Naive B cell (primary cell): ENCODE measurements at places on chromosomes 7 and 10. TPM values are rescaled to one million over a fixed set of nuclear protein-coding genes. Genes with fewer than 3 reads are reported as not detected.
A peak's percentile ranks its signal among the peaks of the same experiment; 100 is the strongest.

DNA sequence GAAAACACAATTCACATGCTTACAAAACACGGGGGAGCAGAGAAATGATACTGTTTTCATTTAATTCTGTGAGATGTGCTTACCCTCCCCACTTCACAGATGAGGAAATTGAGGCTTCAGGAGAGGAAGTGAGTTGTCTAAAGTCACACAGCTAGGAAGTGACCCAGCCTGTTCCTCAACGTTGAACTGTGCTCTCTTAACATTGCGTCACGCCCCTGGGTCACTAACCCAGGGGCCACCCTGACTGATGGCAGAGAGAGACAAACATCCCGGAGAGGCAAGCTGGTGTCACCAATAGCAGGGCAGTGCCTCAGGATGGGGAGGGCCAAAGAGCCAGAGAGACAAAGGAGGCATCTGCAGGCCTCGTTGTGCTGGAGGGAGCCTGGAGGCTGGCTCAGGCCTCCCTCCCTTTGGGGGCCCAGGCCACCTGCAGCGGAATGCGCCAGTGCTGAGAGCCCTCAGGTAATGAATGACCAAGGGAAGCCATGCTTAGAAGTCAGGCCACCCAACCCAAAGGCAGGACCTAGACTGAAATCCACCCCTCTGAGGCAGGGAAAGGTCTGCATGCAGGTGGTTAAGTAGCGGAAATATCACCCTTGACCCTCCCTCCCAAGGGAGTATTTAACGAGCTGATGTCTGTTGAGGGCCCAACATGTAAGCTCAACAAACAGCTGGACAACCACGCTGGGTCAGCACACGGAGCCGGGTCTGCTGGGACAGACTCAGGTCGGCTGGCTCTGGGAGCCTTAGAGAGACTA, 81.3 kb downstream of the C10orf105 start:
- no peak for DNase-seq

- peak; percentile 14 for DNase-seq
Observed at GRCh38 chr10:13453896-13454295, 74.9 kb downstream of the BEND7 start.

GRCh38 chr10:129562487-129562886, 95.4 kb downstream of the MGMT start:
- no peak for DNase-seq

CTNNA3 gene
- polyA plus RNA-seq, result not detected

DNA sequence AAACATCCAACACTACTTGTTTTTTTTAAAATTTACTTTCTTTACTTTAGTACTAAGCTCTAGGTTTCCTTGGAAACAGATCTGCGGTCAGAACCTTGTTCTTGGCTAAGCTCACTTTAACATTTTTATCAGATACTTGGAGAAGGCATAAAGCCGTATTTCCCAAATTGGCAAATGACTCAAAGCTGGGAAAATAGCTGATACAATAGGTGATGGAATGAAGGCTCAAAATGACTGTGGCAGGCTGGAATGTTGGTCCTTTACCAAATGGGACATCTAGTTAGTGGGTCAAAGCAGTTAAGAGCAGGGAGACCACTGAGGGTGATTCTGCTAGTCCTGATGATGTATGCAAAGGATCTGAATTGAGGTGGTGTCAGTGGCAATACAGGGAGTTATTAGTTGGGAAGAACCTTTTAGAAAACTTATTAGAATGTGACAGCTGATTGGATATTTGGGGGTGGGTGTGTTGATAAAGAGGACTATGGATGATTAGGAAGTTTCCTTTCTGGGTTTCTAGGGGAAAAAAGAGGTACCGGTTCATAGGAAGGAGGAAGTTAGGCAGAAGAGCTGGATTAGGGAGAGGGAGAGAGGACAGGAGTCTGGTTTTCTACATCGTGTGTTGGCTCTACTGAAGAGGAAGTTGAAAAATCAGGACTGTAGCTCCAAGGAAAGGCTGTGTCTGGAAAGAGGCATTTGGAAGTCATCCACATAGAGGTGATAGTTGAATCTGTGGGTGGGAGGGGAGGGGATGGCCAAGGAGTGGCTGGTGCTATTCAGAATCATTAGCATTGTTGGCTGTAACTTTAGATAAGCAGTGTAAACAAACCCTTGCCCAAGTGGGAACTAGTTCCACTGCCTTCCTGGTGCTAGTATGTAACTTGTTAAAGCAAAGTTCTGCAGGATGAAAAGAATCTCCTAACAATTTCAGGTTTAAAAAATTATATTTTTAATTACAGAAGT, 13.1 kb downstream of the PLCE1 start:
- no peak for DNase-seq

GRCh38 chr7:39406467-39406866, 159.7 kb upstream of the YAE1 start:
- no peak for DNase-seq
